ENCODE measurements at places on chromosomes 2 and 18.

GRCh38 chr2:30871980-30872789 lies 64.9 kb upstream of the CAPN13 start:
- DNase-seq = no peak

DNA sequence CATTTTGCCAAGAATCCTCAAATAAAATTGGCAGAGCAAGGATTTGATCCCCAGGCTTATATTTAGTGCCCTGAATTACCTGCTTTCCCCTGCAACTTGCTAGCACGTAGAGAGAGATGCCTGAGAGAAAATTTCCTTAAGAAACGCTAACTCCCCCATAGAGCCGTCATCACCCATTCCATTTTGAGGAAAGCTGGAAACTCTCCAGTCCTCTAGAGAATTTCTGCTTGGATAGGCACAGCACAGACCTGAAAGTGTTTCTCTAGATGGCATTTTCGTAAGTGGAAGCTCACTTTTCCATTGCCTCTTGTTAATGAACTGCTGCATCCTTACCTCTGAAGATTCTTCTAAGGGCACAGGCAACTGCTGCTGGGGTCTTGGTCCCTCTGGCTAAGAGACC lies 277.8 kb upstream of the SIX2 start:
- DNase-seq = no peak

DNA sequence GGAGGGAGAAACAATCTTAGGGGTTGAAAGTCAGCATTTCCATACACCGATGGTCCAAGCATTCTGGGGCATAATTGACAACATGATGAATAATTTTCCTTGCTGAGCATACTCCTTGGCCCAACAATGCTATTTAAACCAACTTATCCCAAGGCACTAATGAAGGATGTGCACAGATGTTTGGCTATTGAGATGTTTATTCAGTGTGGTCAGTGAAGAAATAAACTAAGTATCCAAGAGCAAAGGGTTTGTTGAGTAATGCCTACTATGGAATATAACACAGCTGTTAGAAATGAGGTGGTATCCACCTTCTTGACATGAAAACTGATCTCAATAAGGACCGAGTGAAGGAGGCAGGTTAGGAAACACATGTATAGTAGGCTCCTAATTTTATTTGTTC lies 53.9 kb upstream of the RAB6D start:
- DNase-seq = no peak

- DNase-seq = no peak
These were observed 94.0 kb upstream of the ACVR1C start for GRCh38 chr2:157722580-157723234.

- DNase-seq = no peak
These were observed 12.0 kb downstream of the CATIP start for GRCh38 chr2:218368621-218369153.

DNA sequence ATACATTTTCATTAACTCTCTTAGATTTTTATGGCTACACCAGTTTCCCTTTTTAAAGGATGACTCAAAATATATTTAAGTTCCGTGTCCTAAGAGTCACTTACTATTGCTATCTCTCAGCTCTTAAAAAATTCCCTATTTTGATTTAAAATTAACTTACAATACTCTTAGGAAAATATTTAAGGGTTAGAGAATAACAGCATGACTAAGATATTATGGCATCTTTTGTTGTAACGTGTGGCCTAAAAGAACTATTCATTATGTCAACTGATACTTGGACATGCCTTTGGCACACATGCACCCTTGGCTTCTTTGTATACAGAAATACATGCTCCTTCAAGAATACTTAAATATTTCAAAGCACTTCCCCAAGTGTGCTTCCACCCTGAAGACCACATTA lies 42.3 kb downstream of the SCN3A start:
- no peak for DNase-seq

GRCh38 chr2:162127422-162127821 lies 24.6 kb downstream of the GCG start:
- no peak for DNase-seq

- no peak for DNase-seq
These were observed 149.0 kb downstream of the QPCT start for GRCh38 chr2:37493425-37493824.

DNA sequence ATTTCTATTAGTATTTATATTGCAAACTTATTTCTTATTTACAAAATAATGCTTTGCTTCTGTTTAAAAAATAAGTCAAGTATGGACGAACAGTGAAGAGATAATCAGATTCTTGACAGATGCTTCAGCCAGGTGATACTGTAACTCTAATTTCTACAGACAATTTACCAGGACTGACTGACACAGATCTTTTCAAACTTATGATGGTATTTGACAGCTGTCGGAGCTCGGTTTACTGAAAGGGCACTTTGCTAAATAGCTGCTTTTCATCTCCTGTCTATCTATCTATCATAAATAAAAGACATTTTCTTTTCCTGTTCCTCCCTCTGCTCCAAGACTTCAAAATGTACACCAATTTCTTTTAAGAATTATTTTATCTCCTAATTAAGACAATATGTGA lies 422.5 kb upstream of the SLC8A1 start:
- no peak for DNase-seq

DNA sequence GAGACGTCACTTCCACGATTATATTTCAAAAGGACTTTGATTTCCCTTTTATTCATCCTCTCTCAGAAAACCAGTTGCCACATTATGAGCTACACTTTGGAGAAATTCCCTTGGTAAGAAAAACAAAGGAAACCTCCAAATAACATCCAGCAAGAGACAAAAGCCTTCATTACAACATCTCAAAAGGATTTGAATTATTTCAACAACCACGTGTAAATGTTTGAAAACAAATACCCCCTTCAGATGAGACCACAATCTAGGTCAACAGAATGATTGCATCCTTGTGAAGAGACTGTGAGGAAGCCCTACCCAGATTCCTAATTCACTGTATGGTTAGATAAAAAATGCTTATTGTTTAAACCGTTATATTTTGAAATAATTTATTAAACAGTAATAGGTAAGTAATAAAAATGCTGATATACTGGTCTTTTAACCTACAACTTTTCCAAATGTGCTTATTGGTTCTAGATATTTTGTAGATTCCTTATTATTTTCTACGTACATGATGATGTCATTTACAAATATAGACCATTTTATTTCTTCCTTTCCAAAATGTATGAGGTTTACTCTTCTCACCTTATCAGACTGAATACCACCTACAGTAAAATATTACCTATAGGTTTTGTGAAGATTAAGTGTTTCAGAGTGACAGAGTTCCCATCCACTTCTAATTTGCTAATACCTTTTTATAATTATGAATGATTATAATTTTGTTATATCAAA lies 922.7 kb upstream of the CHAC2 start:
- no peak for DNase-seq

GRCh38 chr2:56015711-56016115 lies 92.1 kb upstream of the EFEMP1 start:
- no peak for DNase-seq

DNA sequence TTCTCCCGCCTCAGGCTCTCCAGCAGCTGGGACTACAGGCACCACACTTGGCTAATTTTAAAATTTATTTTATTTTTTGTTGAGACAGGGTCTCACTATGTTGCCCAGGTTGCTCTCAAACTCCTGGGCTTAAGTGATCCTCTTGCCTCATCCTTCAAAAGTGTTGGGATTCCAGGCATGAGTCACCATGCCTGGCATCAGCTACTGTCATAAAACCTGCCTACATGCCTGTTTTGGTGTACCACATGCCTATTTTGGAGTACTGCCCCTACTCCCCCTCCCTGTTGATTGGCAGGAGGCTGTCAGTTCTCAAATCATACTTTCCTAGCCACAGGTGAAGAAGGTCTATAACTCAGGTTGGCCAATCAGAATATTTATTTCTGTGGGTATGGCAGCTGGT lies 64.0 kb downstream of the CHST9 start:
- DNase-seq = no peak

- peak; percentile 65 for DNase-seq
These were observed 633.2 kb upstream of the PKDCC start for GRCh38 chr2:41414486-41415230.

GRCh38 chr2:96737831-96738230 lies 2.0 kb downstream of the LMAN2L start:
- DNase-seq = no peak

GRCh38 chr2:45459860-45460259 lies 151.2 kb downstream of the SRBD1 start:
- DNase-seq = no peak

DNA sequence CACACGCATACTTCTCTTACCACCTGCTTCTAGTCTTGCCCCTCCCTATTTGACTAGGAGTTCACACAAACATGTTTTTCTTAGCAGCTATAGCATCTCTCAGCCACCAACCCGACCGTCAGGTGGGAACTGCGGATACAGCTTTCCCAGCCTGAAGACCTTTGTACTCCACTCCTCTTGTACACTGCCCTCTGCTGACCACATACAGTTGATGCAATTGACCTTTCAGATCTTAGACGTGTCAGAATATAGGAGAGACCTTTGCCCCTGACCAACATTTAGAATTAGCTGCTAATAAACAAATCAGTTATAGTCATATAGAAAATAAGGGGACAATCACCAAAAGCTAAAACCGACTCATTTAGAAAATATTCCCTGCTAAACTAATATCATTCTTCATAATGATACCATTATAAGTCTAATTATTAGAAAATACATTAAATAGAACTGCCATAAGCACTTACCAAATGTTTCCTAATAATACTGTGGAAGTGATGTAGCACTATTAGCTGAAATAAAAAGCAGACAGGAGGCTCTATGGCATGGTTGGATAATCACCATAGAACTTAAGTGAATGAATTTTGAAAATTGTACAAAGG lies 208.4 kb downstream of the RAD51AP2 start:
- DNase-seq = peak; percentile 68

DNA sequence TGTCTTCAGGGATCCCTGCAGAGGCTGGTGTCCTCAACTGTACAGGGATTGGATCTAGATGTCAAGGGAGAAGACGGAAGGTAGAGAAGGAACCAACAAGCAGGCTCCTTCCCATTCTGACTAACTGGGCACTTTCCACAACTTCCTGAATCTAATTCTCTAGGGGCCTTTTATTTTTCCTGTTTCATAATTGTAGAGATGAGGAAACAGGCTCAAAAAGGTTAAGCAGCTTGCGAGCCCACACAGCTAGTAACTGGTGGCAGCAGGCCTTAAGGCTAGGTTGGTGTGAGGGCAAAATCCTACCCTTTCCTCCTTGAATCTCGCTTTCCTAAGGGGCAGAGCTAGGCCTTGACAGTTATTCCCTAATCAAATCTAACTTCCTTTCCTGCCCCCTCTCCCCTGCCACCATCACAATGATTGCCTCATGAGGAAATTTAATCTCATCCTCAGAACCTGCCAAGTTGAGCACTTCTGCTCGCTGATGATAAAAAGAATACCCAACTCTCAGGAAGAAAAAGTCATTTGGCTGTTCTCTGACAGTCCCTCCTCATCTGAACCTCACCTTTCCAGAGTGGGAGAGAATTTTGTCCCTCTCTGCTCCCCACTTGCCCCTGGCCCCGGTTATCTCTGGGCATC lies 35.7 kb upstream of the POLE4 start:
- no peak for DNase-seq

DNA sequence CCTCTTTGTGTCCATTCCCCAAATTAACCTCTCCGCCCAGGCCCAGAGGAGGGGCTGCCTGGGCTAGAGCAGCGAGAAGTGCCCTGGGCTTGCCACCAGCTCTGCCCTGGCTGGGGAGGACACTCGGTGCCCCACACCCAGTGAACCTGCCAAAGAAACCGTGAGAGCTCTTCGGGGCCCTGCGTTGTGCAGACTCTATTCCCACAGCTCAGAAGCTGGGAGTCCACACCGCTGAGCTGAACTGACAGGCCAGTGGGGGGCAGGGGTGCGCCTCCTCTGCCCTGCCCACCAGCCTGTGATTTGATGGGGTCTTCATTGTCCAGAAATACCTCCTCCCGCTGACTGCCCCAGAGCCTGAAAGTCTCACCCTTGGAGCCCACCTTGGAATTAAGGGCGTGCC lies 13.5 kb downstream of the KHK start:
- DNase-seq = no peak

GRCh38 chr2:156319811-156320485 lies 12.6 kb downstream of the NR4A2 start:
- no peak for DNase-seq

- DNase-seq = no peak
These were observed 176.7 kb downstream of the ST6GAL2 start for GRCh38 chr2:106709229-106709628.

GRCh38 chr18:29154758-29155725 lies 978.1 kb upstream of the CDH2 start:
- DNase-seq = no peak

Data from GM12865 (cell line).